ENCODE measurements at places on chromosomes 6 and 20.

DNA sequence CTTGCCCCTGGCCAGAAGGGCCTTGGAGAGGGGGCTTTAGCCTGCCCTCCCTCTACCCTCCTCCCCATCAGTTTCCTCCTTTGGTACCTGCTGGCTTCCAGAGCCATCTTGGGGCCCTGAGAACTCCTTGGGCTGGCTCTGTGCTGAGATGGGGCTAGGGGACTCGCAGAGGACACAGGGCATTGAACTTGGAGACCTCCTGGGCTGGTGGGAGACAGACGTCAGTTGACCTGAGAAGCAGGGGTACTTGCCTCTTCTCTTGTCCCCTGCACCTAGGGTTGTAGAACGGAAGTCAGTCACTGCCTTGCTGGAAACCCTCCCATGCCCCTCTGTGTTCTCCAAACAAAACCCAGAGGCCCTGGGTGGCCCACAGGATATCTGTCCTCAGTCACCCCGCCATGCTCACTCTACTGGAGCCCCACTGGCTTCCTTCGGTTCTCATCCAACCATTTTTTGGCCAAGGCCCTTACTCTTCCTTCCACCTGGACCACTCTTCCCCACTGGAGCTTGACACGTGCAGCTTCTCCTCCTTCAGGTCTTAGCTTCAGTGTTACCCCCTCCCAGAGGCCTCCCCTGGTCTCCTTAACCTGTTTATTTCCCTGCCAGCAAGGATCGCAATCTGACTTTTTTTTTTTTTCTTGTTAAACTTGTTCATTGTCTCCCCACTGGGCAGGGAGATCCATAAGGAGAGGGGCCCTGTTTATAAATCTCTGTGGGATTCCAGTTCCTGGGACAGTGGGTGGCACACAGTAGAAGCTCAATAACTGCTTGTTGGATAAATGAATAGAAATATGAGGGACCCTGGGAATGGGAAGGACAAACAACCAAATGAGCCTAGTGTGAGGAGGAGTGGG lies 971 bp downstream of the RBCK1 start:
- peak; percentile 7 for DNase-seq

- DNase-seq, result no peak
Measured at GRCh38 chr6:7813193-7813592, 87.3 kb downstream of the BMP6 start.

DNA sequence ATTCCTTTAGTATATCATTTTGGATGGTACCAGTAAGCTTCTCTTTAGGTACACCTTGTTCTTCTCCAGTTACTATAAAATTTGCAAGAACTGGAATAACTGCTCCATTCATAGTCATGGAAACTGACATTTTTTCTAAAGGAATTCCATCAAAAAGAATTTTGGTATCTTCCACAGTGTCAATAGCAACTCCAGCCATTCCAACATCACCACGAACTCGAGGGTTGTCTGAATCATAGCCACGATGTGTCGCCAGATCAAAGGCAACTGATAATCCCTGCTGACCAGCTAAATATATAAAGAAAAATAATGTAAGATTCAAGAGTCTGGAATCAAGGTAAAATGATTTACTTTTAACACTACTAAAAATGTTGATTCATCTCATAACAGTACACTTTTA lies 5.3 kb downstream of the MMUT start:
- DNase-seq, result no peak

DNA sequence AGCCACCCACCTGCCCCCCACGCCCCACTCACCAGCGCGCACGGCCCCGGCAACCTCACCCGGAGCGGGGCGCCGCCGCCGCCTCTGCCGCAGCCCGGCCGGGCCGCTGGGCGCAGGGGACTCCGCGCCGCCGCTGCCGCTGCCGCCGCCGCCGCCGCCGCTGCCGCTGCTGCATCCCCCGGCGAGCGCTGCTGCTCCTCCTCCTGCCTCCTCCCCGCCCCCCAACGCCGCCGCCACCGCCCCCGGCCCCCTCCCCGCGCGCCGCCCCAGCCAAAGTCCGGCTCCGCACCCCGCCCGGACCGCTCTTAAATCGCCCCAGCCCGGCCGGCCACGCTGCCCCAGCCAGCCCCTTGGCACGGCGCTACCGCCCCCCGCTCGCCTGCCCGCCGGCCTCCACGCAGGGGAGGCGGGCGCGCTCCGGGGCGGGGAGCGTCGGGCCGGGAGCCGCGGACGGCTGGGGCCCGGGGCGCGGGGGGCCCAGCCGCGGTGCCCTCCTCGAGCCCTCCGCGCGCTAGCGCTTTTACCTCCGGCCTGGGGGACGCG lies at the start of gene SULF2:
SULF2 (minus strand) TSS at position 171 of the 543 bp plus-strand sequence. CDS start 28,118 bp downstream, outside the sequence.
- no peak for DNase-seq

DNA sequence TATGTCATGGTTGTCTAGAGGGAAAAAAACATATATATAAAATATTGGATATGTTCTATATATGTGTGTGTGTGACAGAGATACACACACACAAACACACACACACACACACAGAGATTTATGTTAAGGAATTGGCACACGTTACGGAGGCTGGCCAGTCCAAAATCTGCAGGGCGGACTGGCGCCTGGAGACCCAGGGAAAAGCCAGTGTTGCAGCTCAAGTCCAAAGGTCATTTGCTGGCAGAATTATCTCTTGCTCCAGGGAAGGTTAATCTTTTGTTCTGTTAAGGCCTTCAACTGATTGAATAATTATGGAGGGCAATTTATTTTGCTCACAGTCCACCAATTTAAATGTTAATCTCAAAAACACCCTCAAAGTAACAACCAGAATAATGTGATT lies 37.5 kb upstream of the PDE7B start:
- no peak for DNase-seq

DNA sequence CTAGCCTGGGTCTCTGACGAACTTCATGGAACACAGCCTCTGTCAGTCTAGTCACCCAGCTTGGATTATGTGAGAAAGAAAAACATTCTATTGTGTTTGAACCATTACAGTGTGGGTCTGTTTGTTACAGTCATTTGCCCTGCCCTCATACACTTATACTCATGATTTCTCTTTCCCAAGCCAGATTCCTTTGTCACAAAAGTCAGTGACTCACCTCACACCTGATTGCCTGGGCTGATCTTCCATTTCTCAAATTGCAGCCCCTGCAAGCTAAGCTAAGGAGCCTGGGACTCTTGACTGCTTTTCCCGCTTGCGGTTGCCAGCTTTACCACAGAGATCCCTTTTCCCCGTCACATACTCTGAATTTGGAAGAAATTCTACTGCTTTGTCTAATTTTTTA lies 395.9 kb downstream of the SAMD5 start:
- DNase-seq, result no peak

- no peak for DNase-seq
Measured at GRCh38 chr6:159075506-159076228, 30.9 kb upstream of the TAGAP start.

DNA sequence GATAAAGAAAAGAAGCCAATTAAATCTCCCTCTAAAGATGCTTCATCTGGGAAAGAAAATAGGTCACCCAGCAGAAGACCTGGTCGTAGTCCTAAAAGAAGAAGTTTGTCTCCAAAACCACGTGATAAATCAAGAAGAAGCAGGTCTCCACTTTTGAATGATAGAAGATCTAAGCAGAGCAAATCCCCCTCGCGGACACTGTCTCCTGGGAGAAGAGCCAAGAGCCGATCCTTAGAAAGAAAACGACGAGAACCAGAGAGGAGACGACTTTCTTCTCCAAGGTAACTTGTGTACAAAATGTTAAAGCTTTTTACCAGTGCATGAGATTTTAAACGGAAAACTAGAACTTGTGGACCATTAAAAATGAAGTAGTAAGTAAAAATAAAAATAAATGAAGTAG lies 46.5 kb downstream of the FAM217A start:
- DNase-seq, result no peak

GRCh38 chr6:107793191-107793590 lies 30.9 kb downstream of the SCML4 start:
- no peak for DNase-seq

DNA sequence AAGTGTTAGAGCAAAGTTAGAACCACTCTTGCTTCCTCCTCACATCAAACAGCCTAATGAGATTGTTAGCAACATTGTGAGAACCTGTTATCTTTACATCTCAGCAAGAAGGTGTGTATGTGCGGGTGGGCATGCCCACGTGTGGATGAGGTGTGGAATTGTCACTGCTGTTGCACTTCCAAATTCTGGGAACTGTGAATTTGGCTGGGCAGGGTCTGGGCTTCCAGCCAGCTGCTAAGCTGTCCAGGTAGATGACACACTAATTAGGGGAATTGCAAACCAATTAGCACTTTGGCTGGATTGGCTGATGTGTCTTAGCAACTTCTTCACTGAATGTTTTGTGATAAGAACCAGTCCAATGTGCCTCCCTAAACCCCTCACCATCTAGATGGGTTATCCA lies 848.2 kb downstream of the DHX35 start:
- DNase-seq, result no peak

DNA sequence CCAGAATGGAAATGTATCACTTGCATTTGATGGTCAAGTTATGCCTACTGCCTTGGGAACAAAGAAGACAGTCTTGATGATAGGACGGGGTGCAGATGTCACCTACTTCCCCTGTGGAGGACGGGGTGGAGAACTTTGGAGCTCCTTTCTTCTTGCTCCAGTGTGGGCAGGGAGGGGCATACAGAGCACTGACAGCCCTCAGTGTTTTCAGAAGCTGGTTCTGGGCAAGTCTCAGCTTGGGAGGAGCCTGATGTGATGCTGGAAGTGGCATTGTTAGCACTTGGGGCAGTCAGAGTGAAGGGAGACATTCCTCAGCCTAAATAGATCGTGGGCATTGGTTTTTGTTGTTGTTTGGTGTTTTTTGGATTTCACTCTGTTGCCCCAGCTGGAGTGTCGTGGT lies 59.7 kb downstream of the SYNJ2 start:
- DNase-seq, result no peak

DNA sequence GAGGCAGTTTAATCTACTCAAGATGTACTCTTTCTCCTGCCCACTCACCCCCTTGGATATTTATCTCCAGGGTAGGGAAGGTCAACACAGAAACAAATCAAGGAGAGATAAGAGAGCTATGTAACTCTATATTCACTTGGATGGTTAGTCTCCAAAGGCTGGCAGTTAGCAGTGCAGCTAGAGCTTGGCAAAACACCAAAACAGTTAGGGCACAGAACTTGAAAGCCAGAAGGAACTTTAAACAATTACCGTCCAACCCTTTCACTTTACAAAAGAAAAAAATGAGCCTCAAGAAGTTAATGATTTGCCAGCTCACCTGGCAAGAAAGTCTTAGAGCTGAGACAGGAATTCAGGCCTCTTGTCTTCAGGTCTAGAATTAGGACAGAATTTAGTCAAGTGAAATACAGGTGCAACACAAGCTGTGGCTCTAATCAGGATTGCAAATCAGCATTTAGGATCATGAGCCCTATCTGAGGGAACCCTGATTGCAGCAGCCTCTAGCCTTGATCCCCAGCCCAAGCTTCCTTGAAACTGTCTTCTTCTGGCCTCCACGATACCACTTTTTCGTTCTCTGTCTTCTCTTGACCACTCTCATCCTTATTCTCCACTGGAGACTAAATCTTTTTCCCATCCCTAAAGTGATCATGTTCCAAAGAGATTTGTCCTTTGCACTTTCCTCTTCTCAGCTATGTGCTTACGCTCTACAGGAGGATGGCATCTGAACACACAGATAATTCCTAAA lies 14.9 kb downstream of the NEDD9 start:
- no peak for DNase-seq

- no peak for DNase-seq
Measured at GRCh38 chr6:165627366-165627765, 35.7 kb downstream of the PDE10A start.

DNA sequence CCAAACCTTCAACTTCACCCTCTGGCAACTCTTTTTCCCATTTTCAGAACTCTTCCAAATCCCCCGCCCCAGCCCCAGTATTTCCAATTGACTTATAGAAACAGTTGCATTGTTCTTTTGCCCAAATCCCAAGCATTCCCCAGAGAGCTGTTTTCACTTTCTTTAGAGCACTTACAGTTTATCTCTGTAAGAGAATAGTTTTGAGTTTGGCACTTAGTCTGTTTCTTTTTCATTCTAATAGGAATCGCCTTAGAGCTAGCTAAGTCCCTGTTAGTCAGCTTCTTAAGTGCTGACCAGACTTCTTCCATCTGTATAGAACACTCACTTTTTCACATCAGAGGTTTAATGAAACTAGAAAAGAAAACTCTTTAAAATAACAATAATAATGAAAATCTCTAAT lies 374.2 kb upstream of the FLRT3 start:
- no peak for DNase-seq

GRCh38 chr20:57291003-57291402 lies 24.6 kb upstream of the BMP7 start:
- DNase-seq, result no peak

DNA sequence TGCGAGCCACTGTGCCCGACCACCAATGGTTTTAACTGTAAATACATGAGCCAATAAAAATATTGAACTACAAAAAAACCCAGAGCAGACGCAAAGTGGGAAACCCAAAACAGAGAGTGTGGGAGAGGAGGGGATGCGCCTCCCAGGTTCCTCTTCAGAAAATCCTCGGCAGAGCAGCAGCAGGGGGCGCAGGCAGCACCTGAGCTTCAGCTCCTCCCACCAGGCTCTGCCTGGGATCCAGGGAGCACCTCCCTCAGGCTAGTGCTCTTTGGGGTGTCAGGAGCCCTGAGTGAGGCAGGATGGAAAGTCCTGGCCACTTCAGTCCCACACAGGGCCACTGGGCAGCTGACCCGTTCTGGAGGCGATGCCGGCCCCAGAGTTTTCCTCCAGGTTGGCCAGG lies 536.9 kb upstream of the CDH4 start:
- no peak for DNase-seq

DNA sequence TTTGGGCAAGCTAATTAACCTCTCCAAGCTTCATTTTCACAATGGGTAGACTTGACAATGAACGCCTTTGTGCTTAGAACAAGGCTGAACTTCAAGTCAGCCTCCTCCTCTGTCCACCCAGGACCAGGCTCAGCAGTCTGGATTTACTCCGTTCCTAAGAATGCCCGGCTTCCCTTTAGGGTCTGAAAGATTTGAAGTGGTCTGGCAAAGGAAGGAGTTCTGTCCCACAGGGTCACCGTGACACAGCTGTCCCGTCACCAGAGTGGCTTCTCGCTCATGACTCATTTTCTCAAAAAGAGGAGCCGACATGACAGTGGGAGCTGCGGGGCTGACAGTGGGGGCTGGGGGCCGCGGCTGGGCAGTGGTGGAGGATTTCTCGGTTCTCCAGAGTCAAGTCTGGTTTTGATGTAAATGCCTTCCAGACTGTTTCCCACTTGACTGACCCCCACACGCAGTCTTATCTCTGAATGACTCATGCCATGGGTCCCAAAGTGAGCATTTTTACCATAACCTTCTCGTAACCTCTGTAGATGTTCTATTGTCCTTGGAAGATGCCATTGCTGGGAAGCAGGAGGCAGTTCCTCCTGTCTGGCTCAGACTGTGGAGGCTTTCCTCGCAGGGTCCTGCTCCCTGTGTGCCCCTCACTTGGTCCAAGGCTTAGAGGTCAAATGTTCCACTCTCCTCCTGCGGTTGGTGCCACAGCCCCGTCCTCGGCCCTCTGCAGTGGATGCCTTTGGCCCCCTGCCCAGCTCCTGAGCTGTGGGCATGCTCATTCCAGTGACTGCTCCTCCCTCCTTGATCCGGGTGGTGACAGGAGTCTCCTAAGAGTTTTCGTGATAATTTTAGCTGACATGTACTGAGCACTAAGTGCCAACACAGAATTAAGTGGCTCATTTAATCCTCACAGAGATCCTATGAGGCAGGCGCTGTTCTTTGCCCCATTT lies 253.1 kb downstream of the FNDC1 start:
- DNase-seq, result no peak

Measured in activated T-cell treated with anti-CD3 and anti-CD28 coated beads for 24 hours (primary cell).